ENCODE measurements at places on chromosomes 11 and 22.
A peak's percentile ranks its signal among the peaks of the same experiment; 100 is the strongest.

DNA sequence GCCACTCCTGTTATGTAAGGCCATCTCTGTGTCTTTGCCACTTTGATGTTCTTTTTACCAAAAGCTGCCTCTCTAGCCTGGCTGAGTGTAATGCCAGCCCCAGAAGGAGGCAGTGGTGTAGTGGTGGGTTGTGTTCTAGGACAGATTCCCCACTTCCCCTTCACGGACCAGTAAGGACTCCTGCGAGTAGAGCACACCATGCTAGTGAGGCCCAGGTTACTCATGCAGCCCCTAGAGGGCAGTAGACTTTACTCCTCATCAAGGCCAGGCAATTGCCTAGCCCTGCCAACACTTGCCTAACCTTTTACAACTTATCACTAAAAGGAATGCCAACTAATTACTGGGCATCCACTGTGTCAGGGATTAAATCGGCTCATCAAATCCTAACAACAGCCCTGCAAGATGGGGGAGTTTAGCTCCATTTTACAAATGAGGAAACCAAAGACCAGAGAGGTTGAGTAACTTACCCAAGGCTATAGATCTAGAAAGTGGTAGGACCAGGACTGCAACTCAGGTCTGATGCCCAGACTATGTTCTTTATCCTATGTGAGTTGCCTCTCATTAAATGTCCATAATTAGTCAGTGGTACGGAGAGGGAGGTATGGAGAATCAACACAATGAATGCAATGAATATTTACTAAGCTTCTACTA lies 75.3 kb downstream of the APIP start:
- peak; percentile 35 for DNase-seq

DNA sequence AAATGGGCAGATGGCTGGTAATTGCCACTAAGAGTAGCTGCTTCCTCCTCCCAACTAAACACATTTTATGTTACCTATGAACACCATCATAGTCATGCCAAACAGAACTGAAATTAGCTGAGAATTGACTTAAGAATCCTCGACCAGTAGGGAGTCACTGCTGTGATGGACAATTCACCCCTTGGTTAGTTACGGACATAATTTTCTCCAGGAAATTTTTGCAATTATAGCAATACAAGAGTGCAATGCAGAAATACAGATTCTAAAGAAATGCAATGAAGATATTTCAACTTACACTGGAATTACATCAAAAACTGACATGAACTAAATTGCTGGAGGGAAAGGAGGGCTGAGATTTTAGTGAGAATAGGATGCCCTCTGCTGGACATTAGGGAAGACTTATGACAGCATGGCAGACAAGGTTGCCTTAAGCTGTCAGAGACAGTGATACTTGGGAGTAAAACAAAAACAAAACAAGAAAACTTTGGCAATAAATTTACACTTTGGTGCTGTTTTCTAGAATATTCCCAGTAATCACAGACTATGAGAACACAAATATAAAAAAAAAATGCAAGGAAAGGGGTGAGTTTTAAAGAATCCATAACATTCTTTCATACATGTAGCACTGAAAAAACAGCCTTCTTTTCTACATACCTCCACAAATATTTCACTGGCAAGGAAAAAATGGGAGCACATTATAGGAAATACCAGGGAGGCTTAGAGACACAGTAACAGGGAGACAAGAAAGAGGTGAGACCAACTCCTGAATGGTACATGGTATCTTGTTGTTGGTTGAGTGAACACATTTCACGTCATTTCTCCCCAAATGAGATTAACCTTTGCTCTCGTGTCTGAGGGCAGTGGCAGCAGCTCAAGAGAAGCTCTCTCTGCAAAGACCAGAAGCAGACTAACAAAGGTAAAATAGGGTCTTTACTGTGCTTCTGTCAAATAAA lies 11.2 kb upstream of the PPP2R1B start:
- DNase-seq: peak; percentile 87

GRCh38 chr11:109037856-109038780 lies 373.2 kb downstream of the DDX10 start:
- peak; percentile 91 for DNase-seq

GRCh38 chr11:551596-551995 lies 8.9 kb downstream of the LMNTD2 start:
- no peak for DNase-seq

GRCh38 chr11:1893581-1894359 lies 2.1 kb upstream of the PRR33 start:
- DNase-seq: no peak

- DNase-seq: no peak
Measured at GRCh38 chr11:68026391-68027105, 3.9 kb upstream of the NDUFS8 start.

DNA sequence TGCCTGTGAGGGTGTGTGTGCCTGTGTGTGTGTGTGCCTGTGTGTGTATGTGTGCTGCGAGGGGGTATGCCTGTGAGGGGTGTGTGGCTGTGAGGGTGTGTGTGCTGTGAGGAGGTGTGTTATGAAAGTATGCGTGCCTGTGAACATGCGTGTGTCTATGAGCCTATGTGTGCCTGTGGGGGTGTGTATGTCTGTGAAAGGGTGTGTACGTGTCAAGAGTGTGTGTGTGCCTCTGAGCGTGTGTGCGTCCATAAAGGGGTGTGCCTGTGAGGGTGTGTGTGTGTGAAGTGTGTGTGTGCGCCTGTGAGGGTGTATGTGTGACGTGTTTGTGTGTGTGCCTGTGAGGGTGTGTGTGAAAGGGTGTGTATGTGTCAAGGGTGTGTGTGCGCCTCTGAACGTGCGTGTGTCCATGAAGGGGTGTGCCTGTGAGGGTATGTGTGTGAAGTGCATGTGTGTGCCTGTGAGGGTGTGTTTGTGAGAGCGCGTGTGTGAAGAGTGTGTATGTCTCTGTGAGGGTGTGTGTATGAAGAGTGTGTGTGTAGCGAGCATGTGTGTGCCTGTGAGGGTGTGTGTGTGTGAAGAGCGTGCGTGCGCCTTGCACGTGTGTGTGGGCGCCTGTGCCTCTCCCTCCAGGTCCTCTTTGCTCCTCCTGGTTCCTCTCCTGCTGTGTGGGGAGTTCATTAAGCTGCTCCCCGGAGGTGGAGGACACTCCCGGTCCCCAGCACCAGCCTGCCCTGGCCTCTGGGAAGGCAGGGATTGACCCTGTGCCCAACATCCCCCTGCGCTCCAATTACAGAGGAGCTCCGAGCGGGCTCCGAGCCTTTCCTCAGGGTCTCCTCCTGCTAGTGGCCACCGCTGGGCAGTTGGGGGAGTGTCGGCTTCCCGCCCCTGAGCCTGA lies 53.3 kb downstream of the CACNA1I start:
- no peak for DNase-seq

DNA sequence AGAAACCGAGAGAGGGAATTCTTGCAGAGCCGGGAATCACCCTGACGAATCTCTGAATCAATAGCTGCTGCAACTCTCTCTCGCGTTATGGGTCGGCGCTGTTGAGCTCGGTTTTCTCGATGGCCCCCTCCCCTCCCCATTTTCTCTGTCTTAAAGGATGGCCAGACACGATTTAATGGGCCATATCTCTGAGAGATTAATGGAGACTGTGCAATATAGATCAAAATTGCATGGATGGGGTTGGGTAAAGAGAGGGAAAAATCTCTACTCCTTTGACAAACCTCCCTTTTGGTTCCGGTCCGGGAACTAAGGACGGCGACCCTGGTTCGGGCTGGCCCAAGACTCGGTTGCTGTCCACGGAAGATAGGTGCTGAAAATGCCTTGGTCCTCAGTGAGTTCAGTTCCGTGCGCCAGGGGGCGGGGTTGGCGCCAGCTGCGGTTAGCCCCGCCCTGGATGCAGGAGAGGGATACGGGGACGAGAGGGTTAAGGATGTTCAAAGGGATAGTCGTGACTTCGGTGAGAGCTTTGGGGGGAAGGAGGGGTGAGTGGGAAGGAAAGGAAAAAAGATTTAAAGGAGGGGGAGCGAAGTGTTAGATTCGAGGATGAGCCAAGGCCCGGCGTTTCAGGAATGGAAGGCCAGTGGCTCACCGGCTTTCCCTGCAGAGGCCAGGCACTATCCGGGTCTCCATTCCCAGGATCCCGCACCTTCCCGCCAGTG lies 103.6 kb upstream of the HSD17B12 start:
- peak; percentile 80 for DNase-seq

GRCh38 chr11:8239536-8240228 lies 24.0 kb downstream of the LMO1 start:
- peak; percentile 30 for DNase-seq

- DNase-seq: no peak
Measured at GRCh38 chr11:68036141-68036716, 2.6 kb upstream of the TCIRG1 start.

DNA sequence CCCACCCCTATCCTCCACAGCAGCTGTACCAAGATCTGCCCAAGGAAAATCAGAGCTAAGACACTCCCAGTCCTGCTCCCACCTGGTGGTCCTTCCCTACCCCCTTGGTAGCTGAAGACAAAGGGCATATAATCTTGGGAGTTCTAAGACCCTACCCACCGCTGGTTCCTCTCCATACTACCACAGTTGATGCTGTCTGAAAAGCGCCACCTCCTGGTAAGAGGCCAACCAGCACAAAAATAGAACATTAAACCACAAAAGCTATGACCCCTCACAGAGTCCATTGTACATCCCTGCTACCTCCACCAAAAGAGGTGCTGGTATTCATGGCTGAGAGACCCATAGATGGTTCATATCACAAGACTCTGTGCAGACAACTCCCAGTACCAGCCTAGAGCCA lies 161.5 kb upstream of the ARHGAP42 start:
- DNase-seq: no peak

GRCh38 chr11:111665777-111666176 lies 63.5 kb downstream of the SIK2 start:
- DNase-seq: peak; percentile 53

DNA sequence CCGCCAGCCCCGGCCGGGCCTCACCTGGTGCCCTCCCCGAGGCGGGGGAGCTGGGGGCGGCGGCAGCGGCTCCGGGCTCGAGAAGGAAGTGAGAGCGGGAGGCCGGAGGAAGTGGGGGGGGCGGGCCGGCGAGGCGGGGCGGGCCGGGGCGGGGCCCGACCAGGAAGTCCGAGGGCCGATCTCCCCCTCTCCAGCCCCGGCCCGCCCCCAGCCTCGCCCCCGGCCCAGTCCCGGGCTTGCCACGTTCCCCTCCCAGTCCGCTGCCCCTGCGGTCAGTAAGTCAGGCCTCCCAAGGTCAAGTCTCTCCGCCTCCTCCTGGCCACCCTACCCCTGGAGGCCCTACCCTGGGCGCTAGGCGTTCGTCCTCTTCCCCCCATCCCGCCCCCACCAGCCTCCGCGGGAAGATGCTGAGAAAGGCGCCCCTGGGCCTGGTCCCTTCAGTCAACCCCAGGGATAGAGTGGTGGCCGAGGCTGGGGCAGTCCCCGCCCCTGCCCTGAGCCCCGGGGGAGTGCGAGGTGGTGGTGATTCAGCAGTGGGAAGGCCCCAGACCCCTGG lies at the start of gene RHOG:
Gene RHOG, minus strand, starts transcription at position 90 of the 556 bp plus-strand sequence. CDS start 12,821 bp downstream, outside the sequence.
- peak; percentile 87 for DNase-seq

Data from GM23248 (cell line).